HS-27A (cell line): ENCODE measurements at places on chromosomes 12 and 14.

DNA sequence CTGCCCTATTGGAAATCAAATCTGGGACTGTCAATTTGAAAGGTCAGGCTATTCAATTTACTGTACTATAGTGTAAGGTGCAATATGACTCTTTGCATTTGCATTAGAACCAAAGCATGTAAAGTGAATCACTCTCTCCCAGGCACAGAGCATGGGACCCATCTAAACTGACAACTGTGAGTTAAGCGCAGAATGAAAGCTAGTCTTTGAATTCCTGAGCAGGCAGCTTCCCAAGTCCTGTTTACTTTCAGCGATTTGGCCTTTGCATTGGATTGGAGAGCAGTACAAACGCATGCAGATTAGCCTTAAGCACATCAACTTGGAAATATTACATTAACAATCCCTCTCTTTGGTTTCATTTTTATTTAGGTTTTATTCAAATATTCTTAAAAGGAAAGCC is 74.6 kb downstream of the RERG start:
- DNase-seq: no peak

DNA sequence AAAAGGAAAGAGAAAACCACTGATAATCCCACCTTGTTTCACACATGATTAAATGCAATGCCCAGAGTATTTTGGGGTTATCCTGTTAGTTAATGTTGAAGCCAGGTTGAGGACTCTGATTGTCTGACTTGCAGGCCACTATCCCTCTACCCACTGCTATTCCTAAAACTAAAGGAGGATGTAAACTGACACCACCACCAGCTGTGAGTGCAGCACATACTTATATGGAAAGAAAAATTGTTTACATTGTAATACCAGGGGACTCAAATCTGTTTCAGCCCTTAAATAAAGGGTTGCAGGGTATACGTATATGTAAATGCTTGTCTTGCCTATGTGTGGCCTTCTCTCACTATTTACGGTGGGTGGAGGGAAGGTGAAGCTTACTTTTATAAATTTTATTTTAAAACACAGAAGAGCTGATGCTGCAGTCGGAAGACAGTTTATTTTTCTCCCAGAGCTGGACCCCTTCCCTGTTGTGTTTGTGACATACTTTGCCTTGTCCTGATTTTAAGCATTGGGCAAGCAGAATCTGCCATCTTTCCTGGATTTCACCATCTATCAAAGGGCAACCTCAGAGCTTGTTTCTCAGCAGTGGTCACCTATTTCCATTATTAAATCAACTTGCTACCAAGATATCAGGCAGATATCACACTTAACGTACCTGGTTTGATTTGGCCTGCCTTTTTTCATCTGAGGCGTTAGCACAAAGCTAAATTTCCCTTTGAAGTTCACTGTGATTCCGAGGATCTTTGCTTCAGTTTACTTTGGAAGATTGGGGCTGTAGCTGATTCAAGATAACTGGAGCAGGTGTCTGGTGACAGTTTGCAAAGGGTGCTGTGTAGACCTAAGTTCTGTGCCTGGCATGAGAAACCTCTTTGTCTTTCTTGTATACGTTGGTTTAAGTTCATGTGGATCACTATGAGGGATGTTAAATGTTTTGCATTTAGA is 25.2 kb downstream of the DAAM1 start:
- no peak for DNase-seq

GRCh38 chr12:95385246-95386035 is 88.5 kb upstream of the METAP2 start:
- DNase-seq: no peak

- no peak for DNase-seq
Observed at GRCh38 chr12:31859232-31859977, 99.8 kb upstream of the RESF1 start.

- no peak for DNase-seq
Observed at GRCh38 chr14:93949511-93950075, 22.4 kb downstream of the FAM181A start.

DNA sequence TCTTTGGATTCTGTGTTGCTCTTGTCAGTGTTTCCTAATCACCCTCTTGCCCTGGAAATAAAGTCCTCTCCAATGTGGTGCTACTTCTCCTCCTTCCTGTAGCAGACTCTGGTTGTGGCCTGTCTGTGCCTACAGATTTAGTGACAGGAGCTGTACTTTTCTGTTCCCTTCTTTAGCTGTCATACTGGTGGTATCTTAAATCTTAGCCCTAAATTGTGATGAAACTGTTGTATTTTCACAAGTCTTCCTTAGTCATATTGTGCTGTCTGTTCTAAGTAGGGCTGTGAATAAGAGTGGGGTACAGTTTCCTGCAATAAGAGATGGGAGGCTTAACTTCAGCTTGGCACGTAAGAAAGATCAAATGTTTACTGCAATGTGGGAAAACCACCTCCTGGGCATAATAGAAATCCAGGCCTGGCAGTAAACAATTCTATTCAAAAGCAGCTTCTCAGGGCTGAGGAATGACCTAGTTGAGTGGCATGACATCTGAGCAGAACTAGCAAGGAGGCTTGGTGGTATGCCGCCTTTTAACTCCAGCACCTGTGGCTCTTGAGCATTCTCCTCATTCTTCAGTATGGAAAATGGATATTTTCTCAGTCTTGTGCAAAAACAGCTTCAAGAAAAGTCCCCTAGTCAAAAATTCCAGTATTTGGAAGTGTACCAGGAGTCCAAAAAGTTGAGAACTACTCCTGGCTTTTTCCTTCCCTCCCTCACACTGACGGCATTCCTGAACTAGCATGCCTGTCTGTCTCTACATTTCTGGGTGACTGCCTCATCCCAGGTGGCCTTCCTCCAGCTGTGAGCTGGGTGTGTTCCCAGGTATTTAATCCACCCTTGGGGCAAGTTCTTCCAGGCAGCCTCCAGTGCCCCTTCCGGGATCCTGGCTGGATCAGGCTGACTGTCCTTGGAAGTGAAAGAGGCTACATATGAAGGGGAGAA is 19.5 kb downstream of the ANO6 start:
- DNase-seq: no peak

GRCh38 chr12:48285751-48286650 is 64.7 kb downstream of the ZNF641 start:
- DNase-seq: no peak

GRCh38 chr12:52369211-52369610 is 1.9 kb upstream of the KRT85 start:
- no peak for DNase-seq

DNA sequence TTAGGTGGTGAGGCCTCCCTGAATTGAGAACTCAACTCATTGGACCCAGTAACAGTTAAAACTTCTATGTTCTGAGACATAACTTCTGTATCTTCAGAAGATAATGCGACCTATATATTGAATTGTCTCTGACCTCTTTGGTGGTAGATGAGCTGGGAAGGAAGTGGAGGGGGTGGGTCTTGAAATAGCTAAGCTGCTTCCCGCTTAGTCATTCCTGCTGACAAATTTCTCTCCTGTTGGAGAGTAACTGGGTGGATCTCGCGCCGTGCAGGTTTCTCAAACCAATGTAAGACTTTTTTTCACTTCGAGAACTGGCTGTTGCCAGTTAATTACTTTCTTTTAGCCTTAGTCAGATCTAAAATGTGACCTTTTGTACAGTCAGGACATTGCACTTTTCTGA is 100.8 kb downstream of the PPHLN1 start:
- no peak for DNase-seq

GRCh38 chr12:56158926-56159461 is 835 bp downstream of the MYL6 start:
- peak; percentile 59 for DNase-seq

GRCh38 chr12:54220092-54220557 is 31.3 kb upstream of the SMUG1 start:
- peak; percentile 46 for DNase-seq

DNA sequence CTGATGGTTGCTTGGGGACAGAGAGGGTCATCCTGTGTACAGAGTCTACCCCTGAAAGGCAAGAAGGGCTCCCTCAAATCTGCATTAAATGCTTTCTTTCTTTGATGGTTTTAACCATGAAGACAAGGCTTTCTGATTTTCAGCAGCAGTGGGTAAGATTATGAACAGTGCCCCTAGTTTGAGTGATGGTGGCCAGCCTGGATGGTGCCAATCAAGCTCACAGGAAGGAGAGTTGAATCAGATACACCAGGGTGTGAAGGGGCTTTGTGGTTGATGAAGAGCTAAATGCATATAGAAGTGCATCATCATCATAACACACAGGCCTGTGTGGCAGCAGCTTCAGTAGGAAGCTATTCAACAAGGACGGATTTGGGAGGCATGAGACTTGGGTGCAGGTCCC is 5.7 kb downstream of the KRT85 start:
- no peak for DNase-seq

GRCh38 chr12:78725951-78726580 is 138.5 kb upstream of the SYT1 start:
- no peak for DNase-seq

- DNase-seq: no peak
Observed at GRCh38 chr14:36723530-36723929, 61.9 kb downstream of the PAX9 start.

DNA sequence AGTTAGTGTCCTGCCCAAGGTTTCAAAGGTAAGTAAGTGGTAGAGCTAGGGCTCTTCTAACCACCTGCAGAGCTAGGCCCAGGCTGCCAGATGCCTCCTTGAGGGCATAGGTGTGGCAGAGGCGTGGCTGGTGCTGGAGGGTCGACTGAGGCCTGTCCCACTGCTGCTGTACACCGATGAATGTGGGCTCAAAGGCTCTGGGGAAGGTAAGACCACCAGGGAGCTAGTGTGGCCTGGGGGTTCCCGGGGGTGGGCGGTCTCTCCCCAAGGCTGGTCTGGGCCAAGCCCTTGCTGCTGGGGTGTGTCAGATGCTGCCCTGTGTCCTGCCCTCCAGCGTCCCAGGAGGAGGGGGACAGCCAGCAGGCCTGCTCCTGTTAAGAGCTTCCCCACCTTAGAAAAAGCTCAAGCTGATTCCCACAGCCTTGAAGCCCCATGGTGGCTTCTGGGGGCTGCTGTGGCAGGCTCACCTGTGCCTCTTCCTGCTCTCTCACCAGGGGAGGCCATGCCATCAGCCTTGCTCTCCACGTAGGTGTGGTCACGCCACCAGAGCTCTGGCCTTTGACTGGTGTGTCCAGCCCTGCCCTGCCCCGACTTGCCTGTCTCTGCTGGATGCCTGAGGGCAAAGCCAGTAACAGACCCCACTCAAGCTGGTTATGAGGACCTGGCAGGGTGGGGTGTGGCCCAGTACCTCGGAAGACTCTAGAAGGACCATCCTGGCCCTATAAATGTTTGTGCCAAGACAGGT is 36.8 kb downstream of the SH2B3 start:
- DNase-seq: no peak

- DNase-seq: no peak
Observed at GRCh38 chr12:7114008-7114407, 5.0 kb upstream of the C1RL start.

DNA sequence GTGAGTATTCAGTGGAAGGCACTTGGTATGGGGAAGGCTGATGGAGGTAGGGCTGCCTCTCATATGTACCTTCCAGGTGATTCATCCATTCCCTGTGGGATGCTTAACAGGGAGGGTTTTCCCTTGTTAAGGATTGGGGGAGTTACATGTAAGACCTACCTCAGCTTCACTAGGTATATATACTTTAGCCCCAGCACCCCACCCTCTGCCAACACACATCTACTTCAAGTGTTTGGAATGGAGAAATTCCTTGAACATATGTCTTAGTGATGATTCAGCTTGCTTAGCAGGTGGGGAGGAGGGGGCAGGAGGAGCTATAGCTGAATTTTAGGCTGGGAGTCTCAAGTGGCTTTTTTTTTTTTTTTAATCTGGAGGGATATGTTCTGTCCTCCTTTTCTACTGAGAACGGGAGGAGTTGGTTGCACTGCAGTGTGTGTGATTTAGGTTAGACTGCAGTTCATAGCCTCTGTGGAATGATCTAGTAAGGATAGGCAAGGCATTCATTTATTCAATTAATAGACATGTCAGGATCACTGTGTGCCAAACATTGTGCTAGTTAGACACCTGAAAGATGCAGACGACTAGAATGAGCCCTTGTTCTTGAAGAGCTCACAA is 1.7 kb downstream of the PIP4K2C start:
- no peak for DNase-seq

DNA sequence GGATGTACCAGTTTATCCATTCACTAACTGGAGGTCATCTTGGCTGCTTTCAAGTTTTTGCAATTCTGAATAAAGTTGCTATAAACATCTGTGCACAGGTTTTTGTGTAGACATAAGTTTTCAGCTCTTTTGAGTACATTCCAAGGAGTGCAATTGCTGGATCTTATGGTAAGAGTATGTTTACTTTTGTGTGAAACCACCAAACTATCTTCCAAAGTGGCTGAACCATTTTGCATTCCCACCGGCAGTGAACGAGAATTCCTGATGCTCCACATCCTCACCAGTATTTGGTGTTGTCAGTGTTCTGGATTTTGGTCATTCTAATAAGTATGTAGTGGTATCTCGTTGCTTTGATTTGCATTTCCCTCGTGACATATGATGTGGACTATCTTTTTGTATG is 150.5 kb upstream of the BCL2L14 start:
- DNase-seq: no peak

- DNase-seq: no peak
Observed at GRCh38 chr12:100199347-100200149, 1.1 kb upstream of the ACTR6 start.

GRCh38 chr14:64919618-64920017 is 5.4 kb downstream of the CHURC1 start:
- DNase-seq: no peak

DNA sequence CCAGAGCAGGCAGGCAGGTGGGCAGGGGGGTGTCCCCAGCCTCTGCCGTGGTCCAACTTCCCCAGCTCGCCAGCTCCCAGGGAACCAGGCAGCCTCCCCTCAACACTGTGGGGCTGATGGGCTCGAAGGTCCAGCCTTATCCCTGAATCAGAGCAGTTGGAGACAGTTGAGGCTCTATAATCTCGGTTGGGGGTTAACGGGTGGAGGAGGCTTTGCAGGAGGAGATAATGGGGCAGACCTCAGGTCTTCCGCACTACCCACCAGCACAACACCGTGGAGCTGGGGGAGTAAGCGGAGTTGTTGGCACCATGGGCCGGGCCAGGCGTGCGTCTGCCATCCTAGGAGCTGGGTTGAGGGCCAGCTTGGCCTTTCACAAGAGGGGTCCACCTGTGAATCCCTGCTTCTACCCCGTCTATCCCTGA is 13.9 kb upstream of the HDAC7 start:
- no peak for DNase-seq

DNA sequence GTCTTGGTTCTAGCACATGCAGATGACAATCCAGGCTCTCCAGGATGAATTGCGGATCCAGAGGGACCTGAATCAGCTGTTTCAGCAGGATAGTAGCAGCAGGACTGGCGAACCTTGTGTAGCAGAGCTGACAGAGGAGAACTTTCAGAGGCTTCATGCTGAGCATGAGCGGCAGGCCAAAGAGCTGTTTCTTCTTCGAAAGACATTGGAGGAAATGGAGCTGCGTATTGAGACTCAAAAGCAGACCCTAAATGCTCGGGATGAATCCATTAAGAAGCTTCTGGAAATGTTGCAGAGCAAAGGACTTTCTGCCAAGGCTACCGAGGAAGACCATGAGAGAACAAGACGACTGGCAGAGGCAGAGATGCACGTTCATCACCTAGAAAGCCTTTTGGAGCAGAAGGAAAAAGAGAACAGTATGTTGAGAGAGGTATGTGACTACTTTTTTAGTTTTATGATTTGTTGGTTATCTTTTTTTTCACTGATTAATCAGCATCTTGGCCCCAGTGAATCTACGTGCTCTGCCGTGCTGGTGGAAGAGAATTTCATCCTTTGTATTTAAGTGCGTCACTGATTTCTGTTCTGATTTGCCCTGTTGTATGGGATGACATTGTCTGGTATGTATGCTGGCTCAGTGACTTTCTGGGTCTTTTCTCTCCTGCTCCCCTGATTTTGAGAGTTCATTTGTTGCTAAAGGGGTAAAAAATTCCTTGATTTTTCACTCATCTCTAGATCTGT is 92.3 kb downstream of the ERC1 start:
- DNase-seq: no peak

GRCh38 chr12:123150275-123150743 is 581 bp downstream of the PITPNM2 start:
- no peak for DNase-seq
